ENCODE measurements at places on chromosomes 12 and 14. TPM values are rescaled to one million over a fixed set of nuclear protein-coding genes. Genes with fewer than 3 reads are reported as not detected.

MSI1 gene
- 1.5 TPM for total RNA-seq

CBLN3 gene
- total RNA-seq = 8.6 TPM

C1RL gene
- 17.1 TPM for total RNA-seq

ETFRF1 gene
- total RNA-seq = 9.8 TPM

DNA sequence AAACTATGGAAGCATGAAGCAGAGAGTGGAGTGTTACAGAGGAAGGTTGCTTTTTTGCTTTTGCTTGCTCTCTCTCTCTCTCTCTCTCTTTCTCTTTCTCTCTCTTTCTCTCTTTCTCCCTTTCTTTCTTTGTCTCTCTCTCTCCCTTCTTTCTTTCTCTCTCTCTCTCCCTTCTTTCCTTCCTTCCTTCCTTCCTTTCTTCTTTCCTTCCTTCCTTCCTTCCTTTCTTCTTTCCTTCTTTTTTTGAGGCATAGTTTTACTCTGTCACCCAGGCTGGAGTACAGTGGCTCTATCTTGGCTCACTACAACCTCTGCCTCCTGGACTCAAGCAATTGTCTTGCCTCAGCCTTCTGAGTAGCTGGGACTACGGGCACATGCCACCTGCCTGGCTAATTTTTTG is 7.6 kb downstream of the ARHGDIB start:
- DNase-seq = no peak

DNA sequence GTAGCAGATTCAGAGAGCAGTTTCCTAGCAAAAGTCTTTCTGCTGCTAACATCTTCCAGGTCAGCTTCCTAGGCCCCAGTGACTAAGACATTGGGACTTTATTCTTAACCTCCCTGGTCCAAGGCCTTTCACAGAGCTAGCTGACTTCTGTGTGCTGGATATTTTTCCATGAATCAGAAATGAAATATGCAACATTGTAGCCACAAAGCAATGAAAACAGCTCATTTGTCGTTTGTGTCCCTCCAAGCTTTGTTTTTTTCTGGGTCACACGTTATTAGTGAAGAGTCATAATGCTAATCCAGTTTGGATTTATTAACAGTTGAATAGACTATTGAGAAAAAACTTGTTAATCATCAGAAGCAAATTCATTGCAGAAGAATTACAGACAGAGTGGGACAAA is 82.4 kb downstream of the ARF6 start:
- no peak for DNase-seq

GRCh38 chr14:63322897-63323573 is 4.3 kb upstream of the GPHB5 start:
- no peak for DNase-seq

- DNase-seq = peak; percentile 88
These were observed 586 bp downstream of the TTC6 start for GRCh38 chr14:37595809-37596621.
